ENCODE measurements at places on chromosomes 2 and 18. TPM values are rescaled to one million over a fixed set of nuclear protein-coding genes. Genes with fewer than 3 reads are reported as not detected.

IL36A gene
- total RNA-seq = not detected

DNA sequence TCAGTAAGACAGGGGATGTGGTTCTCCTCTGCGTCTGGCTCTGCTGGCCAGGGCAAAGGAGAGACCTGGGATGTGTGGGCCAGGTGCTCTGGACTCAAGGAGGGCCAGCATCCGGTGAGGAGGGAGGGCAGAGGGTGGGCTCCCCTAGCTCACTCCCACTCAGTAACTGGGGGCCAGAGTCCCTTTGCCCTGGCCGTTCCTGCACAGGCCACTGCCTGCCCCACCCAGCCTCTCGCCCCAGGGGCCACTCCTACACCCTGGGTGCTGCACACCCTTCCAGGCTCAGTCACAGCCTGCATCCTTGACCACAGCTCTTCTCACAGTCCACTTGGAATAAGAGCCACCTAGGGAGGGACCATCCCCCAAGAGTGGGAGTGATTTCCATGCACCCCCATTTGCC is 41.0 kb downstream of the SNED1 start:
- no peak for DNase-seq

GAREM2 gene
- total RNA-seq = not detected

- no peak for DNase-seq
Measured at GRCh38 chr2:121093692-121094091, 191.3 kb downstream of the TFCP2L1 start.

DNA sequence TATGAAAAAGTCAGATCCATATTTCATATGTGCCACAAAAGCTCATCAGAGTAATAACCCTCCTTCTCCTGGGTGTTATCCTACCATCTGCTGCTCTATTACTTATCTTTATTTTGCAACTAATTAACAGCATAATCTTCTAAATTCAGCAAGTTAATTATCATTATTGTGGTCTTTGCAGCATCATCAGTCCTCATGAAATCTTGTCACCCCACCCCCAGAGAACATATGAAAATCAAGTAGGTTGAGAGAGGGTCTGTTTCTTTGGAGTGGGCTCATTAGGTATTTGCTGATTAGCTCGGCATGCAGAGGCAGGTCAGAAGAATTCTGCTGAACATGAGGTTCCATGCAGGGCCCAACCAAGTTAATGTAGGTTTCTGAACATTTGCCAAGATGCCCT is 64.8 kb downstream of the ATF2 start:
- DNase-seq = no peak

NR4A2 gene
- 2.2 TPM for total RNA-seq

- DNase-seq = no peak
Measured at GRCh38 chr2:25983735-25984134, 1.4 kb upstream of the KIF3C start.

GRCh38 chr18:48715711-48716361 is 177.0 kb downstream of the CTIF start:
- DNase-seq = no peak

CPLX4 gene
- total RNA-seq = not detected

DNA sequence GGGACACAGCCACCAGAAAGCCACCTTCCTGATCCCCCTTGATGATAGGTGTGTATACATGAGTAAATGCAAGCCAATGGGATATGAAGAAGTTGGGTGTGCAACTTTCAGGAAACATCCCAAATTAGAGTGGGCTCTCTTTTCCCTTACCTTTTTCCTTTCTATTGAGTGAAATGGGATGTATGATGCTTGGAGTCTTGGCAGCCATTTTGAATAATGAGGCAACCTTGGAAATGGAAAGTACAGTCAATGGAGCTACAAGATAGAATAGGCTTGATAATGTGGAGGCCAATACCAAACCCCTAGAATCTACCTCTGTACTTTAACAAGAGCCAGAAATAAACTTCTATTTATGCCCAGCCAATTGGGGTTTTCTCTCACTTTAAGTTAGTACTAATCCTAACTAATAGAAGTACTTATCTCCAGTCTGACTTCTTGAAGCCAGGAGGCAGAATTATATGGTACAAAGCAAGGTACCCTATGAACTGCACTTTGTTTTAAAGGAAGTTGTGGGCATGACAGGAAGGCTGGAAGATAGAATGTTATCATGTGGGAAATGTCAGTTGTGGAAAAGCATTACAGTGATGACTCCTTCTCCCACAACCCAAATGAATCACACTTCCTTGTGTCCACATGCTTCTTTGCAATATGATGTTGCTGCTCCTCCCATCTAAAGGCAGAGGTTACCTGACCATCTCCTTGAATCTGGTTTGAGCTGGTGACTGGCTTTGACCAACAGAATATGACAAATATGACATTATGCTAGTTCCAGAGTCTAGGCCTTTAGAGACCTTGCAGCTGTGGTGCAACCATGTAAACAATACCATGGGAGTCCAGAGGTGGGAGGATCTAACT is 12.9 kb upstream of the NABP1 start:
- DNase-seq = peak; percentile 54

- DNase-seq = no peak
Measured at GRCh38 chr18:56627991-56628390, 10.4 kb downstream of the TXNL1 start.

CAPN13 gene
- not detected for total RNA-seq

DNA sequence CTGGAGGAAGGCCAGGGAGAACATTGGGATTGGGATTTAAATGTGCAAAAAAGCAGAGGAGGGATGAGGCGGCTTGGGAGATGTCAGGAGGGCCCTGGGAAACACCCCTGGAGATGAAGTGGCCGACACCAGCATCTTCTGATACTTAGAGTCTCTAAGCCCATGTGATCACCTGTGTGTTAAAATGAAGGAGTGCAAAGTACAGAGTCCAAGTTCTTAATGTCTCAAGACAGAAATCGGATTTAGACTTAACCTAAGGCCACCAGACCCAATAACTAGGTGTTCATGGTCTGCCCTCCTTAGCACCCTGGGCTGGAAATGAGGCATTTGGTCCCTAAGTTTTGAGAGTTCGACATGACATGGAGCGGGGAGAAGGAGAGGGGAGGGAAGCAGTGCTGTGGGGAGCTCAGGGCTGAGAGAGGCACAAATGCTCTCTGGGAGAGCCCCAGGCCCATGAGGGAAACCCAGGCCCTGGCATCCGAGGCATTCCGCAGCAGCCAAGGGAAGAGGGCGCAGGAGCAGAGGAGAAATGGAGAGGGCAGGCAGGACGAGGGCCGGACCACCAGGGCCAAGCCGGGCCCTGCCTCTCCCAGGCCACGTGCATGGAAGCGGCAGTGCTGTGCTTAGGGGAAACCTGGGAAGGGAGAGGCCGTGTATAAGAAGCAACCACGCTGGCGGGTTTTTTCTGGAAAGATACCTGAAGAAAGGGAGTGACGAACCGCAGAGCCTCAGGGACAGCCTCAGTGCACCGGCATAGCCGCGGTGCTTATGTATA is 63.3 kb downstream of the SFXN5 start:
- DNase-seq = no peak

DNA sequence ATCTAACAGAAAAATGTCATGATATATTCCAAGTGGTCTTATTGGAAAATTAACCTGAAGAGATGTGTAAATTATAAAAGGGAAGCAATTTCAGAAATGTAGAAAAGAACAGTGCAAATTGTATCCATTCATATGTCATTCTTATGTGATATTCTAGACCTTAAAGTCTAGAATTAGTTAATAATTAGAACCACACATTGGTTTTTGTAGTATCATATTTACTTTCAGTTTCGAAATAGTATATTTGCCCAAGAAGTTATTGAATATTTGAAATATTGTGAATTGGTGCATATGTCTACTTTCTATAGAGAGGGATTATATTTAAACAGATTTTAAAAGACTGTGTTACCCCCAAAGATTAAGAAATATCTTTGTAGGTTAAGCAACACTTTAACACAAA is 1348.6 kb upstream of the ACVR2A start:
- DNase-seq = no peak

DNA sequence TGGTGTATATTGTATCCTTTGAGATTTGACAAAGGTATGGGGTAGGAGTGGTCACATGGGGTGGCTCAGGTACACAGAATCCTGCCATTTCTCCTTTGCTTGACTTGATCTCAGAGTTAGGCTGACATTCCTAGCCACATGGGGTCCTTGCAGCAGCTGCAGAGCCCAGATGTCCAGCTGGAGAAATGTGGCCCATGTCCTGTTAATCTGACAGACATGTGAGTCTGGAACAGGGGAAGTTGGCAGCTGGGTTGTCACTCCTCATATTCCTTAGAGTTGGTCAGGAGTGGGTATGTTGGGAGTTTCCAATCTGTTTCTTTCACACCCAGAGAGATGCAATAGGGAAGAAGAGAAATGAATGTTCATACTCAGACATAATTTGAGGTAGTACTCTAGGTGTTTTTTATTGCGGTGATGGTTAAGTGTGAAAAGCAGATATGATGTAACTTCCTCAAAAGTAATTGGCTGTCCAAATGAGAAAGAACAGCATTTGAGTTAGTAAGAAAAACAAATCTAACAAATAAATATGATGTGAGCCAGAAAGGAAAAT is 402.6 kb upstream of the MEIS1 start:
- no peak for DNase-seq

DNA sequence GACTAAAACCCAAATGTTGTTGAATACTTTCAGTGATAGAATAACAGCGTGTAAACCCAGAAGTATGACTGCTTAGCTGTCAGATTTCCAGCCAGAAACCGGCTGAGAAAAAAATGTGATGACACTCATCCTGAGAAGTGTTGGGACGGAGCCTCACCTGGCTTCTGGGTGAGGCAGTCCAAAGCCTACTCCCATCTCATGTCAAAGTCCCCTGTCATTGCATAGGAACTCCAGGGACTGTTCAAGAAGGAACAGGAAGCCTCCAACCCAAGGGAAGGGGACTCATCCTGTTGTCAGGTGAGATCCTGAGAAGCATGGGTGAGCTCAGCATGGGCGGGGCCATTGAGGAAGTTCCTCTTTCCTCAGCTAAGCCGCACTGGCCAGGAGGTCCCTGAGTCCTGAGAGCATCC is 11.3 kb upstream of the CHRNA1 start:
- DNase-seq = no peak

POTEI gene
- total RNA-seq = not detected

CNDP1 gene
- not detected for total RNA-seq

DNA sequence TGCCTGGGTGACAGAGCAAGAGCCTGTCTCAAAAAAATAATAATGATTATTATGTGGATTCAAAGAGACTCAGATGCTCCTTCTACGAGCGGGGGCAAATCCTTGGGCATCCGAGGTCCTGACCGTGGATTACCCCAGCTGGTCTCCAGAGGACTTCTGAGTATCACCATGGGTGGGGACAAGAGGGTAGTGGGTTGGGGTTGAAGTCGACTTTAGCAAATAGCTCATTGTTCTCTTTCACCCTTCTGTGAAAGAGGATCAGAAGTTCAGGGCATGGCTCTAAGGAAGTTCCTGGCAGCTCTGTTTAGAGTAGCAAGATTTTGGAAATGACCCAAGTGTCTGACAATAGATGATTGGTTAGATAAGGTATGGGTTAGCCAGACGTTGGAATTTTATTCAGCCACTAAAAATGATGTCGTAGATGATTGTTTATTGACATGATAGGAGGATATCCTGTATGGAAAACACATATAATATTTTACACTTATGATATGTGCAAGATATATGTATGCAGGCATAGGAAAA is 59.0 kb upstream of the SPRED2 start:
- no peak for DNase-seq

MEP1B gene
- total RNA-seq = not detected

- peak; percentile 50 for DNase-seq
Measured at GRCh38 chr2:46706264-46706983, 209.2 kb downstream of the MCFD2 start.

DNA sequence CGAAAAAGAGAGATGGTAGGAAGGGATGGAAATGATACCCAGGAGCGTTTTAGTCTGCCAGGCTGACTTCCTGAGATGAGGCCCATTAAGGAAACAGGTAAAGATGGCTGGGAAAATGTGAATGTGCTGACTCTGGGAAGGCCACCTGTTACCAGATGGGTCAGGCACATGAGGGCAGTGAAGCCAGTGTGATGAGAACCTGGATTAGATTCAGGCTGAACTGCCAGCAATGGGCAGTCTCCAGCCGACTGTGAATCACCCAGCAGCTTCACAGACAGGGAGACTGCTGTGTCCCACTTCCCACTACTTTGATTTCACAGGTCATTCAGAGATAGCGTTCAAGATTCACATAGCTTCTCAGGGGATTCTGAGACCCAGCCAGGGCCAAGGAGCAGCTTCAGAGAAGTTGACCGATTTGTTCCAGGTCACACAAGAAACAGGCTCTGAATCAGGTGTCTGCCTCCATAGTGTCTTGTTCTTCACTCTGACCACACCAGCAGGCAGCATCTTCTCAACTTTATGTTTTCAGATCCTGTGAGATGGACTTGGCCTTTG is 26.4 kb downstream of the CAPN13 start:
- DNase-seq = no peak

GRCh38 chr2:207993151-207993763 is 32.1 kb downstream of the PLEKHM3 start:
- DNase-seq = peak; percentile 68

DNA sequence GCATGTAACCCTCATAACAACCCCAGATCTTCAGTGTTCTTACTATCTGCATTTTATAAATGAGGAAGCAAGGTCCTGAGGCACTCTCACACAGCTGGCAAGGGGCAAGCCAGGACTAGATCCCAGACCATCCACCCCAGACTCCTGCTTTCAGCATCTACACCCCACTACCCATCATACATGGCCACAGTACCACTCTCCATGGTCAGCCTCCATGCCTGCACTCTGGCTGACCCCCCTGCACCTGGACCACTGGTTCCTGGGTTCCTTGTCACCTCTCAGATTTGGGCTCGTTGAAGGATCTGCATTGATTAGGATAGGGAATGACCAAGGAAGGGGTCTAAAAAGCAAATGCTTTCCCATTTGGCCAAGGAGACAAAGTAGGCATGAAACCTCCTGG is 36.0 kb upstream of the TEX51 start:
- DNase-seq = no peak

- peak; percentile 28 for DNase-seq
Measured at GRCh38 chr2:129923265-129924091, 56.0 kb upstream of the RAB6C start.

DNA sequence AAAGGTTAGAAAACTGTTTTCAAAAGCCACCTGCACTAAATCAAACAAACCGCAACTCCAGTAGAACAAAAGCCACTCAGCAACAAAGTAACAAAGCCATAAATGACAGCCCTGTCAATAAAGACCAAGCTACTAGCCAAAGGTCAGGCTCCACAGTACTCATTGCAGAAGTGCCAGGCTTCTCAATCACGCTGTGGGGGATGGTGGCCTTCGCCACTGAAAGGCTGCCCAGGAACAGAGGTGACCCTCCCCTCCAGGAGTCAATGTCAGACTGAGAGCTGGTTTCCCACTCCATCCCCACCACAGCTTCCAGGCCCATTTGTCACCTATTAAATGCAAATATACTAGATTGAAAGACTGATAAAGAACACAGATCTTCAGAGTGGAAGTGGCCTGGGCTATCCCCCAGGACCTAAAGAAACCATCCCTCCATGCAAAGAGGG is 5.9 kb downstream of the ATP8B1 start:
- DNase-seq = no peak

RND3 gene
- total RNA-seq = 399 TPM

DNA sequence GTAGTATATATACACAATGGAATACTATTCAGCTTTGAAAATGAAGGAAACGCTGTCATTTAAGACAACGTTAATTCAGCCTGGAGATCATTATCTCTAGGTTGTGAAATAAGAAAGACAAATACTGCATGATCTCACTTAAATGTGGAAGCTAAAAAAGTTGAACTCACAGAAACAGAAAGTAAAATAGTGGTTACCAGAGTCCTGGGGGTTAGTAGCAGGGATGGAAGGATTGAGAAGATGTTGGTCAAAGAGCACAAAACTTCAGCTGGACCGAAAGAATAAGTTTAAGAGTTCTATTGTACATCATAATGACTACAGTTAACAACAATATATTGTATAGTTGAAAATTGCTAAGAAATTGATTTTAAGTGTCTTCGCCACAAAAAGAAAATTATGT is 670.3 kb downstream of the NR4A2 start:
- no peak for DNase-seq

Measured in HFFc6 (cell line).